Activated naive CD4-positive, alpha-beta T cell treated with anti-CD3 and anti-CD28 coated beads, Interleukin-2, amount 10 ng/mL, durations not matched to agents 7 days and 5 days (primary cell): ENCODE measurements at places on chromosomes 12 and 14.

GRCh38 chr12:53948650-53949593 is 5.8 kb upstream of the HOXC12 start:
- no peak overlapping the region for H3K27ac ChIP-seq
- H3K27me3 ChIP-seq, result peaks cover 100% of the 10 kb centered on the region
- H3K36me3 ChIP-seq, result peaks cover 2% of the 10 kb centered on the region
- no peak for DNase-seq

DNA sequence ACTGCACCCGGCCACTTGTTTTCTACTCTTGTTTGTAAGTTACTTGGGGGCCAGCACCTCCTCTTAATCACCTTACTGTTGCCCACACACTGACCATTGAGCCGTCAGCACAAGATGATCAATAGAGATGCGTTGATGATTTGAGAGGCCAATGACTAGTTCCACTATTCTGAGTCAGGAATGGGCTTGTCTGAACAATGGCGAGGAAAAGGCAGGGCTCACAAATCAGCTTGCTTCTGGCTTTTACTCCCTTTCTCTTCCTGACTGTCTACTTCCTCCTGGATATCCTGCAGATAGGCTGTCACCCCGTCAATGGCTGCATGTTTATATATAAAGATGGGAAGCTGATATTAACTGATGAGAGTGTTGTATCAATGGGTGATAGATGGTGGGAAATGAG is 29.1 kb upstream of the HDAC7 start:
- H3K36me3 ChIP-seq, result peaks cover 4% of the 10 kb centered on the region
- H3K27me3 ChIP-seq, result no peaks in the 10 kb centered on the region
- no peak overlapping the region for H3K4me3 ChIP-seq
- no peak overlapping the region for H3K27ac ChIP-seq

- H3K4me3 ChIP-seq, result no peak overlapping the region
- H3K36me3 ChIP-seq, result peaks cover 22% of the 10 kb centered on the region
- H3K27me3 ChIP-seq, result no peaks in the 10 kb centered on the region
- H3K27ac ChIP-seq, result no peak overlapping the region
- DNase-seq, result no peak
Measured at GRCh38 chr14:102209224-102209966, 69.7 kb downstream of the WDR20 start.

DNA sequence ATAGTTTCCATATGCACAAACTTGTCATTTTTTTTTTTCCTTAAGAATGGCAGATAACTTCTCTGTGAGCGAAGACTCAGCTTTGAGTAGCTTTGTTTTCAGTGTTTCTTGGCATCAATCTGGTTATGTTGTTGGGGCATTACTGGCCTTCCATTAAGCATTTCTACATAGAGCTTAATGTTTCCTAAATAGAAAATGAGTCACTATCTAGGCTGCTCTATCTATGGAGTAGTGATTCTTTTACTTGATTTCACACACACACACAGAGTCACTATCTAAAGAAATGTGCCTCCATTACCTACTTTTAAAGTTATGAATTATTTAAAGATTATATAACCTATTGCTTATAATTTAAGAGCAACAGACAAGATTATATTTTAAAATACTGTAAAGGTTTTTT is 53.9 kb downstream of the TMEM260 start:
- no peak overlapping the region for H3K4me3 ChIP-seq
- DNase-seq, result no peak
- peaks cover 72% of the 10 kb centered on the region for H3K36me3 ChIP-seq
- no peaks in the 10 kb centered on the region for H3K27me3 ChIP-seq
- H3K27ac ChIP-seq, result no peak overlapping the region
- H3K4me1 ChIP-seq, result no peaks in the 10 kb centered on the region

DNA sequence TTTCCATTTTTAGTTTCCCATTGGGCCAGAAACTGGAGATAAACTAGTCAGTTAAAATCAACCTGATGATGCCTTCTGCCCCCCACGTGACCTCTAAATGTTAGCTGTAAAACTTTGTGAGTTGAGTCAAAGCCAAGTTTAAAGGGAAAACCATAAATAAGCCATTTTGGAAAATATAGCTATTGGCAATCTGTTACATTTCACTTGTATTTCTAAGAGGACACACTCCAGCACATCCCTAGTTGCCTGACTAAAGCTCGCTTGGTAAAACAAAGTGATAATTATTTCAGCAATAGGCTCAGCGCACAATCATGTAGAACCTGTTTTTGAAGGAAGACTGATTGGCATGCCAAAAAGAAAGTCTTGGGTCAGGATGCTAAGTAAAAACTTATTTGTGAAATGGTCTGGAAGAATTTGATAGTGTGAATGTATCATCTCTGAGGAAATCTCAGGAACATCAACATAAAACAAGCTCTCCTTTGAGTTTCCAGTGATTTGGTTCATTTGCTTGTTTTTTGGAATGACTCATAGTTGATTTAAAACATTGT is 49.2 kb upstream of the AEBP2 start:
- no peak for DNase-seq
- H3K27ac ChIP-seq, result no peak overlapping the region
- H3K4me1 ChIP-seq, result no peaks in the 10 kb centered on the region
- H3K27me3 ChIP-seq, result no peaks in the 10 kb centered on the region
- no peaks in the 10 kb centered on the region for H3K36me3 ChIP-seq
- H3K4me3 ChIP-seq, result no peak overlapping the region

- H3K27ac ChIP-seq, result no peak overlapping the region
- H3K36me3 ChIP-seq, result peaks cover 10% of the 10 kb centered on the region
- no peaks in the 10 kb centered on the region for H3K27me3 ChIP-seq
- H3K4me1 ChIP-seq, result no peaks in the 10 kb centered on the region
- H3K4me3 ChIP-seq, result no peak overlapping the region
- DNase-seq, result no peak
Measured at GRCh38 chr12:122040579-122041386, 19.1 kb downstream of the BCL7A start.

DNA sequence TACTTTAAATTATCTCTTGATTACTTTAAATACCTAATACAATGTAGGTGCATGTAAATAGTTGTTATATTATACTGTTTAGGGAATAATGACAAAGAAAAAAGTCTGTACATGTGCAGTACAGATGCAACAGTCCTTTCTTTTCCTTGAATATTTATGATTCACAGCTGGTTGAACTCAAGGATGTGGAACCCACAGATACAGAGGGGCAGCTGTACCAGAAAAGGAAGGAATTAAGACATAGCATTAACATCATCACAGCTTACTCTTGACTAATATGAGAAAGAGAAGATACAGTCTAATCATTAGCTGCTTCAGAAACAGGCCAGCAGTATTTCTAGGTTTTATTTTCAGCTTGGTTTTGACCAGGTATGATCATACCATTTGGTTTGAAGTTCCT is 34.7 kb upstream of the AP4S1 start:
- DNase-seq, result no peak
- no peak overlapping the region for H3K4me3 ChIP-seq
- peaks cover 12% of the 10 kb centered on the region for H3K4me1 ChIP-seq
- H3K27me3 ChIP-seq, result no peaks in the 10 kb centered on the region

- peak; percentile 66 for DNase-seq
- H3K4me1 ChIP-seq, result peaks cover 3% of the 10 kb centered on the region
- no peak overlapping the region for H3K27ac ChIP-seq
- H3K36me3 ChIP-seq, result no peaks in the 10 kb centered on the region
- no peak overlapping the region for H3K4me3 ChIP-seq
- H3K27me3 ChIP-seq, result peaks cover 43% of the 10 kb centered on the region
Measured at GRCh38 chr12:94603434-94604365, 46.7 kb downstream of the TMCC3 start.

GRCh38 chr12:6425590-6426531 is 18.9 kb upstream of the CD27 start:
- no peak overlapping the region for H3K4me3 ChIP-seq
- DNase-seq, result peak; percentile 33
- peaks cover 11% of the 10 kb centered on the region for H3K27me3 ChIP-seq

- H3K27ac ChIP-seq, result no peak overlapping the region
- no peak for DNase-seq
- H3K36me3 ChIP-seq, result no peaks in the 10 kb centered on the region
- H3K27me3 ChIP-seq, result peaks cover 27% of the 10 kb centered on the region
- H3K4me3 ChIP-seq, result no peak overlapping the region
- peaks cover 4% of the 10 kb centered on the region for H3K4me1 ChIP-seq
Measured at GRCh38 chr12:52539083-52539820, 13.7 kb downstream of the KRT71 start.

- no peaks in the 10 kb centered on the region for H3K4me1 ChIP-seq
- no peak for DNase-seq
- no peaks in the 10 kb centered on the region for H3K27me3 ChIP-seq
- no peak overlapping the region for H3K4me3 ChIP-seq
- H3K27ac ChIP-seq, result no peak overlapping the region
Measured at GRCh38 chr14:53696217-53696965, 260.2 kb downstream of the BMP4 start.

GRCh38 chr12:123828854-123829547 is 66.9 kb downstream of the DNAH10 start:
- no peaks in the 10 kb centered on the region for H3K4me1 ChIP-seq
- DNase-seq, result no peak
- H3K36me3 ChIP-seq, result no peaks in the 10 kb centered on the region

- H3K27ac ChIP-seq, result no peak overlapping the region
- no peaks in the 10 kb centered on the region for H3K36me3 ChIP-seq
- H3K4me1 ChIP-seq, result peaks cover 4% of the 10 kb centered on the region
- H3K27me3 ChIP-seq, result peaks cover 6% of the 10 kb centered on the region
- no peak overlapping the region for H3K4me3 ChIP-seq
- no peak for DNase-seq
Measured at GRCh38 chr12:122687086-122687485, 16.1 kb downstream of the HCAR2 start.

DNA sequence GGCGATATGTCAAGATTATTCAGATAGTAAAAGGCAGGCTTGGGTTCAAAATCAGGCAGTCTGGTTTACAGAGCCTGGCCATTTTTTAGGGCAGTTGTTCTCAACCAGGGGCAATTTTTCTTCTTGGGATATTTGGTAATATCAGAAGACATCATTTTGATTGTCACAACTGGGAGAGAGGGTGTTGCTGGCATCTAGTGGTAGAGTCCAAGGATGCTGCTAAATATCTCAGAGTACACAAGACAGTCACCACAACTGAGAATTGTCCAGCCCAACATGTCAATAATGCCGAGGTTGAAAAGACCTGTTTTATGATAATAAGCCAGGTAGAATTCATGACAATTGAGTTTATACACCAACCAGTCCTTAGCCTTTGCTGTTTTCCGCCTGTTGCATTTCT is 733.9 kb downstream of the NRXN3 start:
- H3K4me3 ChIP-seq, result no peak overlapping the region
- H3K27me3 ChIP-seq, result no peaks in the 10 kb centered on the region
- DNase-seq, result no peak
- no peaks in the 10 kb centered on the region for H3K4me1 ChIP-seq
- no peak overlapping the region for H3K27ac ChIP-seq

- peak; percentile 58 for DNase-seq
- no peaks in the 10 kb centered on the region for H3K27me3 ChIP-seq
- peak overlapping the region; percentile 34 for H3K4me3 ChIP-seq
- H3K36me3 ChIP-seq, result peaks cover 83% of the 10 kb centered on the region
- H3K4me1 ChIP-seq, result peaks cover 77% of the 10 kb centered on the region
Measured at GRCh38 chr14:91202234-91202974, 42.1 kb downstream of the GPR68 start.

DNA sequence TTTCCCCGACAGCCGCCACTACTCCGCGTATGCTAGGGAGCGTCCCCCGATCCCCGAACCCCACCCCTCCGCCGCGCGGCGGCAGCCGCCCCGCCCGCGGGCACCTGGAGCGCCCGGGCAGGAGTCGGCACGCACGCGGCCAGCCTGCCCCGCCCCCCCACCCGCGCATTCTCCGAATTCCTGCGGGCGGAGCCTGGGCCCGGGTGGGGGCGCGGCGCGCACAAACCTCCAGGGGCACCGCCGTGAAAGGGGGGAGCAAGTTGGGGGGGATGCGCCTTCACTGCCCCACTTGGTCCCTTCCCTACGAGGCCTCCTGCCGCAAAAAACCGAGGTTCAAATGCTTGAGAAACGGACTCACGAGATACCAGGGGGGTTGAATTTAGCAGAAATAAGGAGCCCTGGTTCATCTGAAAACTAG is 1.7 kb downstream of the AJUBA start:
- H3K4me1 ChIP-seq, result peaks cover 16% of the 10 kb centered on the region
- H3K27ac ChIP-seq, result no peak overlapping the region
- H3K4me3 ChIP-seq, result peak overlapping the region; percentile 44
- H3K27me3 ChIP-seq, result no peaks in the 10 kb centered on the region

- H3K4me3 ChIP-seq, result no peak overlapping the region
- H3K36me3 ChIP-seq, result no peaks in the 10 kb centered on the region
- peaks cover 16% of the 10 kb centered on the region for H3K27me3 ChIP-seq
- H3K4me1 ChIP-seq, result no peaks in the 10 kb centered on the region
- no peak overlapping the region for H3K27ac ChIP-seq
- DNase-seq, result peak; percentile 50
Measured at GRCh38 chr12:5022465-5023061, 21.1 kb upstream of the KCNA5 start.

DNA sequence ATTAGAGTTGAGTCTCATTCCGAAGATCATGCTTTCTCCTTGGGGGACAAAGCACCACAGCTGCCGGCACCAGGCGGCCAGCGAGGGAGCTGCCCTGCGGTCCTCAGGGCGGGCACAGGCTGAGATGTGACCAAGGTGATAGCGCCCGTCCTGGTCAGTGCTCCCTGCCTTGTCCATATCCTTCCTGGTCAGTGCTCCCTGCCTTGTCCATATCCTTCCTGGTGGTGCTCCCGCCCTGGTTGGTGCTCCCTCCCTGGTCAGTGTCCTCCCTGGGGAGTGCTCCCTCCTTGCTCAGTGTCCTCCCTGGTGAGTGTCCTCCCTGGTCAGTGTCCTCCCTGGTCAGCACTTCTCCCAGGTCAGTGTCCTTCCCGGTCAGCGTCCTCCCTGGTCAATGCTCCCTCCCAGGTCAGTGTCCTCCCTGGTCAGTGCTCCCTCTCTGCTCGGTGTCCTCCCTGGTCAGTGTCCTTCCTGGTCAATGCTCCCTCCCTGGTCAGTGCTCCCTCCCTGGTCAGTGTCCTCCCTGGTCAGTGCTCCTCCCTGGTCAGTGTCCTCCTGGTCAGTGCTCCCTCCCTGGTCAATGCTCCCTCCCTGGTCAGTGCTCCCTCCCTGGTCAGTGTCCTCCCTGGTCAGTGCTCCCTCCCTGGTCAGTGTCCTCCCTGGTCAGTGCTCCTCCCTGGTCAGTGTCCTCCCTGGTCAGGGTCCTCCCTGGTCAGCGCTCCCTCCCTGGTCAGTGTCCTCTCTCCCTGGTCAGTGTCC is 92.2 kb downstream of the ADGRD1 start:
- no peak overlapping the region for H3K4me3 ChIP-seq
- DNase-seq, result no peak
- H3K27ac ChIP-seq, result no peak overlapping the region
- no peaks in the 10 kb centered on the region for H3K36me3 ChIP-seq

- no peaks in the 10 kb centered on the region for H3K36me3 ChIP-seq
- no peaks in the 10 kb centered on the region for H3K27me3 ChIP-seq
- no peak overlapping the region for H3K4me3 ChIP-seq
- no peak overlapping the region for H3K27ac ChIP-seq
- DNase-seq, result no peak
- H3K4me1 ChIP-seq, result no peaks in the 10 kb centered on the region
Measured at GRCh38 chr14:99575043-99576023, 28.7 kb downstream of the CCDC85C start.

DNA sequence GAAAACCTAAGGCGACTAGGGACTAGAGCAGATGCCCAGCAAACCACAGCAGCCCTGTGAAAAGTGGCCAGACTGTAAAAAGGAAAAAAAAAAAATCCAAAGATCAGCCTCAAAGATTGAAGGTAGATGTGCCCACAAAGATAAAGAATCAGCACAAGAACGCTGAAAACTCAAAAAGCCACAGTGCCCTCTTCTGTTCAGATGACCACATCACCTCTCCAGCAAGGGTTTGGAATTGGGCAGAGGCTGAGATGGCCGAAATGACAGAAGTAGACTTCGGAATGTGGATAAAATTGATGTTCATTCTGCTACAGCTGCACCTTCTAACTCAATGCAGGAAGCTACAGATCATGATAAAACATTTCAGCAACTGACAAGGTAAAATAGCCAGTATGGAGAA is 154.4 kb downstream of the GPHN start:
- no peaks in the 10 kb centered on the region for H3K4me1 ChIP-seq
- H3K27me3 ChIP-seq, result no peaks in the 10 kb centered on the region
- no peak overlapping the region for H3K4me3 ChIP-seq
- no peak overlapping the region for H3K27ac ChIP-seq
- no peak for DNase-seq
- no peaks in the 10 kb centered on the region for H3K36me3 ChIP-seq
